Stimulated activated CD4-positive, alpha-beta T cell treated with anti-CD3 and anti-CD28 coated beads, Interleukin-4, amount 100 ng/mL, for 48 hours (primary cell): ENCODE measurements at places on chromosomes 12 and 14.

DNA sequence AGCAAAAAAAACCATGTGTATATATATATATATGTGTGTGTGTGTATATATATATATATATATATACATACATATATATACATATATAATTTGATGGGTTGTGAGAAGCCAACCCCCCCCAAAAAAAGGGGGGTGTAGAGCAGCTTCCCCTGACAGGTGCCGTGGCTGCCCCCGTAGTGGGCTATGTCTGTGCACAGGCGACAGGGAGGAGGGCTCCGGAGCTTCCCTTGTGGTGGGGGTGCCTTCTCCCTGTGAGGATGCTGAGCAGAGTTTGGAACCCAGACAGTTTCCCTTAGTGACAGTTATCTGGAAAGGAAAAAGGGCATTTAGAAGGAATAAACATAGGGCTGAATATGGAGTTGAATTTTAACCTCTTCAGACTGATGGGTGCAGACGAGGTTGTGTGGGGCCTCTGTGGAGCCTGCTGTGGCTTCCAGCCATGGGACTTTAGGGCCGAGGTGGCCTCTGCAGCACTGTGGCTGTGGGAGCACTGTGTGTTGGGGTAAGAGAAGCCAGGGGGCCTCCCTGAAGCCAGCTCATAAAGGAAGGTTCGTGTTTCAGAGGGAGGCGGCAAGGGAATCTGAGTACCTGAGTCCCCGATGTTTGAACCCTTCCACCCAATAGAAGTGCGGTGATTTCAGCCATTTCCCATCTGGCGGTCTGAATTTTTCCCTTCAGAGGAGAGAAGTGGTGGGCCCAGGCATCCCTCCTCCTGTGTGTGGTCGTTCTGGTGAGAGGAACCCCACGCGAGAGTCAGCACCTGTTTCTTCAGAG lies 19.8 kb downstream of the XRCC3 start:
- DNase-seq = no peak

DNA sequence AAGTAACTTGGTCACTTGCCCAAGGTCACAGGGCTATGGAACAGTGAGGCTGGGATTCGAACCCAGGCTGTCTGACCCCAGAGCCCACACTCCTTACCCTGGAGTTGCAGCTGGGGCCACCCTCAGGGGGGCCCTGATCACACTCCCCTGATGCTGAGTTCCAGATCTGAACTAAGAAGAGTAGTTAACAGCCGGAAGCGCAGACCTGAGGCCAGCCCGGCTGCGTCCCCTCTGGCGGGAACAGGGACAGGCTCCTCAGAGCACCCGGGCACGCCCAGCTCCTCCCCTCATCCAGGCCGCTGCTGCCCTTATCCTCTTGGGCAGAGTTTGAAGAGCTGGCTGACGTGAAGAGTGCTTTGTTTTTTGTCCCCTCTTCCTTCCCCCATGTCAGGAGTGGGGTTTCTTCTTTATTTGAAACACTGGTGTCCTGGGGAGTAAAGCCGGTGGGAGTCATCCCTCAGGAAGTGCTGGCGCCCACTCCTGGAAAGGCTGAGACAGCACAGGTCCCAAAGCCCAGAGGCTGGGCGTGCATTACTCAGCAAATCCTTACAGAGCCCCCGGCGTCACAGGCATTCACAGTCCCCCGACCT lies 8.7 kb downstream of the PHB2 start:
- DNase-seq = no peak

- DNase-seq = no peak
Measured at GRCh38 chr14:106610691-106611090, 1084.3 kb downstream of the TMEM121 start.

- no peak for DNase-seq
Measured at GRCh38 chr12:6750506-6750905, 2.4 kb downstream of the MLF2 start.

- DNase-seq = no peak
Measured at GRCh38 chr12:76226956-76227355, 121.3 kb downstream of the BBS10 start.

DNA sequence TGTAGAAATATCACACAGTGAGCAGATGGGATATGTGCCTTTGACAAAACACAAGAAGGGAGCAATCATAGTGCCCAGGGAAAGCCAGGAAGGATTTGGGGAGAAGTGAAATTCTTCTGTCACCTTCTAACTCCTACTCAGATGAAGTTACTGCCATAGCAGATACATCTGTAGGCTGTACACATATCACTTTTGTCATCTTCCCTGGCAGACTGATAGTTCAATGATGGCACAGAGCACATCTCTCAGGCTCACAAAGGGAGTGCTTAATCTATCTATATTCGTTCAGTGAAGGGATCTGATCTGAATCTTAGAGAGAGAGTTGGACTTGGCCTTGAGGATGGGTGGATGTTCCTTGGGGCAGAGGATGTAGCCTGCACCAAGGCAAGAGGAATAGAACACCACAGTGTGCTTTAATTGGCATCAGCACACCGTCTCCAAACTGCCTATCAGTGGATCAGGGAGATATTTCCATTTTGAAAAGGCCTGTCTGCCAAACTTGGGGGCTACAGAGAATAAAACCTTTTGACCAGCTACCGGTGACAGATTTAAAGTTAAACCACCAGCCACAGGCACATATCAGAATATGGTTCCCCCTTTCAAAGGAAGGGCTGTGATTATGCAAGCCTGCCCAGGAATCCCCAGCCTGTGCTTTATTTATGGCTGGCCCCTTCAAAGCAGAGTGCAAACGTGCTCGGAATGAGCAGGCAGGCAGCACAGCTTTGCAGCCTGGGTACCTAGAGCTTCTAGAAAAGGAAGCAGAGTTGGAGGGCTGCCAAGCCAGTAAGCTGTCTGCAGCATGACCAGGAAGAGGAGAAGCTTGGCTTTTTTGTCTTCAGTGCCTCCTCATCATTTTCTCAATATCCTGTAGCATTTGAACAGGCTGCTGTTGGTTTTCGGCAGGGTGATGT lies 165.5 kb upstream of the DYRK2 start:
- peak; percentile 32 for DNase-seq

DNA sequence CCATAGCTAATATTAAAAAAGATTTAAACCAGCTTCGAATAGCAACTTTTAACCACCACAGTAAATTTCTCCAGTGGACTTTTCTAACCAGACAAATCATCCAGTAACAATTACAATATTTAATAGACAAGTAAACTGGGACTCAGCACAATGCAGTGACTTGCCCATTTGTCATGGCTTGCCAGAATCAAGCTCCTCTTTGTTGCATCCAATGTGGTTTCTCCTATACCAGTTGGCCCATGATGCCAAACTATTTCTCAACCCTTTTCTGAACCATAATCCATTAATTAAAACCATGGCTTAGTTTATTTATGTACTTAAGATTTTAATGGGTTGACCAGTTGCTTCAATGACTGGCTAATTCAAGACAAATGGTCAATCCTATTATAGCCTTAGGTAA lies 64.4 kb downstream of the DIO2 start:
- DNase-seq = no peak

DNA sequence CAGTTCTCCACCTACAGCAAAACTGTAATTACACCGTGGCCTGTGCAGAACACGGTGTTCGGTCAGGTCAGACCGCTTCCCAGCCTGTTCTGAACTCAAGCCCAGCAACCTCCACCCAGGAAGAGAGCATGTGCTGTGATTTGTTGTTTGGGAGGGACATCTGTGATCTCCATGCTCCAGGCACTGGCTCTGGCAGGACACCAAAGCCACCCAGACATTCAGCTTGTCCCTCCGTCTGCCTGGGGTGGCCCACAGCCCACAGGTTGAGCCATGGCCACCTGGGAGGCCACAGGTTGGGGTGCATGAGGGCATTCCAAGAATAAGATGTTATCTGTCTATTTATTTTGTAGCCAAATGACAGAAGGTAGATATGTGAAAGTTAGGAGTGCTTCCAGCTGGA lies 1091.1 kb downstream of the VRK1 start:
- no peak for DNase-seq

- DNase-seq = no peak
Measured at GRCh38 chr14:105249182-105250007, 1.1 kb downstream of the BTBD6 start.

DNA sequence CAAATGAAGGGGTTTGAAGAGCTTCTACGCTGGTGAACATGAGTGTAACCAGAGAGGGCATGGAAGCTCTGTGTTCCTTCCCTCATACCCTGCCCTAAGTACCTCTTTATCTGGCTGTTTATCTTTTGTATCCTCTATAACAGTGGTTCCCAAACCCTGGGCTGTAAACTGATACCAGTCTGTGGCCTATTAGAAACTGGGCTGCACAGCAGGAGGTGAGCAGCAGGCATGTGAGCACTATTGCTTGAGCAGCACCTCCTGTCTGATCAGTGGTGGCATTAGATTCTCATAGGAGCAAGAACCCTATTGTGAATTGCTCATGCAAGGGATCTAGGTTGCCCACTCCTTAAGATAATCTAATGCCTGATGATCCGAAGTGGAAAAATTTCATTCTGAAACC lies 172.9 kb upstream of the AVPR1A start:
- DNase-seq = no peak

DNA sequence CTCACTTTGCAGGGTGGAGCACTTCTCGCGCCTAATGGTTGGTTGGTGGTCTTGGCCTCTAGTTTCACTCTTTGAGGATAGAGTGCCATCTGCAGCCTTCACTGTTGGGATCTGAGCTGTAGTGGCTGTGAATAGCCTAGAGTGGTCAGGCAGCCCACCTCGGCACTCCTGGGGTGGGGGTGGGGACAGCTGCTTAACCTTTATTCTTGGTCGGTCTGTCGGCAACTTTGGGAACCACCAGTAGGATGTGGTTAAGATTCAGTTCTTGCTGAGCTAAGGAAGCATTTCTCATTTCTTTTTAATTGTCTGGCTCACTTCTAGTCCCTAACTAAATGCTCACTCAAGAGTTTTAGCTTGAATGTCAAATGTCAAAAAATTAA lies 21.1 kb downstream of the TMBIM6 start:
- DNase-seq = no peak

- DNase-seq = no peak
Measured at GRCh38 chr14:99573000-99573330, 31.0 kb downstream of the CCDC85C start.

DNA sequence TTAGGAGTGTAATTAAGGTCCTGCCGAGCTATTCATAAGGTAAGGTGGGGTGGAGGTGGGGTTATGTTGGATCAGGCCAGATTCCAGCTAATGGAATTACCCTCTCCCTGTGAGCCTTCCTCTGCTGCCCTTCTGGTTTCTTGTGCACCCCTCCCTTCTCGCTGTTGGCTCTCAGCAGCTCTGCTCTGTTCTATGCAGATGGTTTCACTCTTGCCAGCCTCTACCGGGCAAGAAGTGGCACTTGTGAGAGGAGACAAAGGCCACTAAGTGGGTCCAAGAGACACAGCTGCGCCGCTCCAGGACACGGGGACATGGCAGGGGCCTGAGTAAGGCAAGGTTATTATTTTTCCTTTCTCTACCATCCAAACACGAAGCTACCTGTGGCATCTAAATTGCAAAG lies 334.4 kb downstream of the EMP1 start:
- DNase-seq = no peak

DNA sequence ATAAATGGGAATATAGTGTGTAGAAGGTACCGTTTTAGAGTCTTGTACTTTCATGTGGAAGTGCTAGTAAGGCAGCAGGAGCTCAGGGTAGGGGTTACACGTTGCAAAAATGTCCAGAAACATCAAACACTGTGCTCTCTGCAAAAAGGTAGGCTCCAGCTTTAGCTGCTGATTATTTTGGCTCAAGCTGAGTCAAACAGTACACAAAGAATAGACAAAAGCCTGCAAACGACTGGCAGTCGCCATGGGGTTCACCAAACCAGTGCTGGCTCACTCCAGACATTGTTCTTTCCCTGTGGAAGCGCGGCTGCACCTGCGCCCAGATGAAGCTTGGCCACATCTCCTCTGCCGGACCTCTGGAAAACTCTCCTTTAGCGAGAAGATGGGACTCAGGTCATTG lies 45.3 kb upstream of the NAA30 start:
- no peak for DNase-seq

- DNase-seq = no peak
Measured at GRCh38 chr14:104739546-104740516, 13.1 kb upstream of the SIVA1 start.

- DNase-seq = no peak
Measured at GRCh38 chr12:109160873-109161272, 44.5 kb downstream of the ACACB start.

- DNase-seq = no peak
Measured at GRCh38 chr12:79402606-79403005, 288.2 kb downstream of the PAWR start.

GRCh38 chr14:31703056-31703455 lies 141.9 kb downstream of the NUBPL start:
- DNase-seq = no peak

GRCh38 chr12:1531654-1532374 lies 62.6 kb downstream of the FBXL14 start:
- no peak for DNase-seq

- no peak for DNase-seq
Measured at GRCh38 chr12:68335462-68335861, 3.3 kb upstream of the MDM1 start.

DNA sequence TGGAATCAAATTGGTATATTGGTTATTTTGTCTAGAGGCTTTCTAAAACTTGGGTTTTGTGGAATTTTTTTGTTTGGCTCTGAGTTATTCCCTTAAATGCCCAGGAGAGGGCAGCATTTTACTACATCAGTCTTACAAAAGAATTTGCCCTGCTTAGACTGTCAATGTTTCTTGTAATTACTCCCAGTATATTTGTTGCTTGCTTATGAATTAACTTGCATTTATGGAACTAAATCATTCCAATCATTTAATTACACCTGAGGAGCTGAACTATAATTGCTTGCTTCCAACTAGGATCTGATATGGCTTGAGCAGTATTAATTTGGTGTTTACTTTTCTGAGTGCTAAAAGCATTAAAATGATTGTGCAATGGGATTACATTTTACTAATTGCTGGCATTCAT lies 48.7 kb downstream of the MIPOL1 start:
- DNase-seq = no peak

DNA sequence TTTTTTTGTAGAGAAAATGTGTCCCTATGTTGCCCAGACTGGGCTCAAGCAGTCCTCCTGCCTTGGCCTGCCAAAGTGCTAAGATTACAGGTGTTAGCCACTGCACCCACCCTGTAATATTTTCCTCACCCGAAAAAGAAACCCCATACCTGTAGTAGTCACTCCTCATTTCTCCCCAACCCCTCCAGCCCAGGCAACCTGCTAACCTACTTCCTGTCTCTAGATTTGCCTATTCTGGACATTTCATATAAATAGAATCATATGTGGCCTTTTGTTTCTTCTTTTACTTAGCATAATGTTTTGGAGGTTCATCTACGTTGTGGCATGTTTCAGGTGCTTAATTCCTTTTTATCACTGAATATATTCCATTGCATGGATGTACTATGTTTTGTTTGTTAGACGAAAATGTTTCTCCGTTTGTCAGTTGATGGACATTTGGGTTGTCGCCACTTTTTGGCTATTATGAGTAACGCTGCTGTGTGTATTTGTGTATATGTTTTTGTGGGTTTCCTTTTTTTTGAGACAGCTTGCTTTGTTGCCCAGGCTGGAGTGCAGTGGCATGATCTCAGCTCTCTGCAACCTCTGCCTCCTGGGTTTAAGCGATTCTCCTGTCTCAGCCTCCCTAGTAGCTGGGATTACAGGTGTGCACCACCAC lies 6.2 kb downstream of the ANKRD13A start:
- no peak for DNase-seq

GRCh38 chr12:98188650-98189077 lies 326.7 kb upstream of the TMPO start:
- DNase-seq = no peak

GRCh38 chr12:98725476-98726247 lies 80.6 kb downstream of the APAF1 start:
- peak; percentile 55 for DNase-seq

- no peak for DNase-seq
Measured at GRCh38 chr14:68146818-68147217, 327.2 kb downstream of the RAD51B start.

GRCh38 chr12:108856170-108856427 lies 1.3 kb downstream of the SSH1 start:
- no peak for DNase-seq

GRCh38 chr12:2492236-2492635 lies 302.5 kb upstream of the FKBP4 start:
- no peak for DNase-seq
